ENCODE measurements at places on chromosomes 1 and 21.

DNA sequence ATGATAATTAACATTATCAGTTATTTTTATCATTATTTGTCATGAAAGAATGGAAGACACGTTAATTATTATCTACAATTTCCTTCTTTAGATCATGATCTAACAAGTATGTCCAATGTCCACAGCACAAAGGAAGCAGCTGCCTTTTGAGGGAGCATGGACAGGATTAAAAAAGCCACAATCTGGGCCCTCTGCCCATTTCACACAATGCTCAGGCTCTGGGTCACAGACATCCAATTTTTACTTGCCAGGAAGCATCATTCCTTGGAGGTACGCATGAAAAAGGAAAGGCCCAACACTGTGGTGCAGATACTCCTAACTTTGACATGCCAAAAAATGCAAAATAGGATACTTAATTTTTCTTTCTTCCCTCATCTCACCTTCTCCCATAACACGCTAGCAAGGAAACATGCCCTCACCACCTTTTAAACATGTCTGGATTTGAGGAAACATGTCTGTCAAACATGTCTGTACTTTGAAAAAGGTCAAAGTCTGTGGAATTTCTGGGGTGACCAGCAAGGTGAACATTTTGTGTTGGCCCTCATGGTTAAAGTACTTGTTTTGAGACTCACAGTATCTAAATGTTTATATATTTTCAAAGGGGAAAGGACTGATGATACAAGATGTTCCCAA lies 40.0 kb downstream of the GADD45A start:
- no peak for DNase-seq

- no peak for DNase-seq
Observed at GRCh38 chr1:213605732-213606131, 382.0 kb upstream of the PROX1 start.

DNA sequence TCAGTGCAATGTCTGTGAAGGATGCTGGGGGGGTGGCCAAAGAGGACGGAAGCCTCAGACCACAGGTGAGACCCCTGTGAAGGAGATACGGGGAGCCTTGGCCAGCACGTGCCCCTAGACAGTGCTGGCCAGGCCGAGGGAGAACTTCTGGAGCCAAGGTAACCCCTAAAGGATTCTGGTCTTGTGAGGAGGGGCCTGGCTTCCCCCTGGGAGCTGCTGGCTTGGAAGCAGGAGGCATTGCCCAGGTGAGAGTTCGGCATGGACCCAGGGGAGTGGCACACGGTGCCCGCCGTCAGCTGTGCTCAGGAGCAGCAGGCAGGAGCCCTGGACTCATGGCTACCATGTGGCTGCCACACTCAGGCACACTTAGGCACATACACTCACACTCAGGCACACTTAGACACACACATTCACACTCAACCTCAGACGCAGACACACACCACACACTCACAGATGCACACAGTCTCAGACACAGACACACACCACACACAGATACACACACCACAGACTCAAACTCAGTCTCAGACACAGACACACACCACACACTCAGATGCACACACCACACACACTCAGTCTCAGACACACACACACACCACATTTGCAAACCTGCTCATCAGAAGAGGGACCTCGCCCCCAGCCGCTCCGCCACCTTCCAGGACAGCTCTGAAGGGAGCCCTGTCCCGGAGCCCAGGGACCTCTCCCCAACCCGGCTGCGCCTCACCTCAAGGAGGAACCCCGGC lies 1.1 kb upstream of the COL6A2 start:
- DNase-seq: no peak

DNA sequence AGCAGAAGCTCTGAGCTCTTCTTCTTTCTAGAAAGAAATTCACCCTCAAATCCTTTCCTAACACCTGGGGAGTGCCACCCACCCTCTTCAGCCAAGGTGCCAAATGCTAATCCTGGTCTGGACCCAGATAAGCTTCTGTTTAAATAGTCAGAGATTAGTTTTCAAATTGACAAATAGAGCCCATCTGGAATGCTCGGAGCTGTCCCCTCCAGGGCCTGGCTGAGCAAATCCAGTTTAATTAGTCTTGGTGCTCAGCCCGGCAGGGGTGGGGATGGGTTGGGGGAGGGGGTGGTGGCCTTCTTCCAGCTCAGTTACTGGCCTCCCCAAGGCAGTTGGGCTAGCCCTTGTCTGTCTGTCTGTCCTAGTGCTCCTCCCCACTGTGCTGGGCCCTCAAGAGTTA lies 269.5 kb downstream of the GRIK3 start:
- no peak for DNase-seq

DNA sequence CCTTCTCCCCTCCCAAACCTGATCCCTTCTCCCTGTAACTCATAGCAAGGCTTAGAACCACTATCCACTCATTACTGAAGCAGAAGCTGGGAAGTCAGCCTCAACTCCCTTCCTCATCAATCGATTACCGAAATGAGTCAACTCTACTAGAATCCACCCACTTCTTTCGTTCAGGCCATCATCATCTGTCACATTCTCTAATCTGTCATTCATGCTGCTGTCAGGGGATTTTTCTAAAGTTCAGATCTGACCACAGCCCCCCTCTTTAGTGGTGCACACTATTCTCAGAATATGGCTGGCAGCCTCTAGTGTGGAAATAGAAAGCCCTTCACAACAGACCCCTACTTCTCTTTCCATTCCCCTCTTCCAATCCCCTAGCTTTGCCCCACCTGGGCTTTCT lies 5.1 kb downstream of the NT5C1A start:
- no peak for DNase-seq

- no peak for DNase-seq
Observed at GRCh38 chr1:171997936-171998335, 156.6 kb downstream of the DNM3 start.

GRCh38 chr1:200857804-200858203 lies 15.0 kb upstream of the GPR25 start:
- DNase-seq: no peak

GRCh38 chr1:150846473-150847146 lies 29.8 kb downstream of the ARNT start:
- no peak for DNase-seq

DNA sequence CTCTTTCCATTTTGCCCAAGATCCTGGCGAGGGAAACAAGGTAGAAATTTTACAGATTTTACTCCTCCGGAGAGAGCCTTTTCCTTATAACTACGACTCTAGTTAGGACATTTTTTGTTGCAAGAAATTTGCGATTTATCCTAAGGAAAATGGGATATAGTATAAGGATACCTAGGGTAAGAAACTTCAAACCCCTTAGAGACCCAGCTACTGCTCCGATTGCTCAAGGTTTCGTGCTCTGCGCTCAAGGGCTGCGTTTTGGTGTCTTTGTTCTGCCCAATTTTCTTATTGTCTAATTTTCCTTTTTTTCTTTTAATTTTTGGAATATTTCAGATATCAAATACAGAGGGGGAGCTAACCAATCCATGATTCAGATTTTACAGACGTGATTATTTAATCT lies 1.5 kb downstream of the TTC3 start:
- DNase-seq: no peak

DNA sequence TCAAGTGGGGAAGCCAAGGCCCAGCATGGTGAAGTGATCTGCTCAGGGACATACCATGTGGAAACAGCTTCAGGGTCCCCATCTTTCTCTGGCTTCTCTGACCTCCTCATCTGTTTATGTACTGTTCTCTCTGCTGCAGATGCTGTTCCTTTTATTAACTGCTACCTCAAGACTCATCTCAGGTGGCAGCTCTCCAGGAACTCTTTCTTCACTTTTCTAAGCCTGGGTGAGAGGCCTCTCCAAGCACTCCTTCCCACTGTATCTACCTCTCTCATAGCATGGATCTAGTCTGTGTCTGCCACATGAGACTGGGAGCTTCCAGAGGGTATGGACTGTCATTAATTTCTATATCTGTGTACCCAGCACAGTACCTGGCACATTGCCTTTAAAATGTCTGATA lies 73.4 kb upstream of the PPM1J start:
- DNase-seq: no peak

DNA sequence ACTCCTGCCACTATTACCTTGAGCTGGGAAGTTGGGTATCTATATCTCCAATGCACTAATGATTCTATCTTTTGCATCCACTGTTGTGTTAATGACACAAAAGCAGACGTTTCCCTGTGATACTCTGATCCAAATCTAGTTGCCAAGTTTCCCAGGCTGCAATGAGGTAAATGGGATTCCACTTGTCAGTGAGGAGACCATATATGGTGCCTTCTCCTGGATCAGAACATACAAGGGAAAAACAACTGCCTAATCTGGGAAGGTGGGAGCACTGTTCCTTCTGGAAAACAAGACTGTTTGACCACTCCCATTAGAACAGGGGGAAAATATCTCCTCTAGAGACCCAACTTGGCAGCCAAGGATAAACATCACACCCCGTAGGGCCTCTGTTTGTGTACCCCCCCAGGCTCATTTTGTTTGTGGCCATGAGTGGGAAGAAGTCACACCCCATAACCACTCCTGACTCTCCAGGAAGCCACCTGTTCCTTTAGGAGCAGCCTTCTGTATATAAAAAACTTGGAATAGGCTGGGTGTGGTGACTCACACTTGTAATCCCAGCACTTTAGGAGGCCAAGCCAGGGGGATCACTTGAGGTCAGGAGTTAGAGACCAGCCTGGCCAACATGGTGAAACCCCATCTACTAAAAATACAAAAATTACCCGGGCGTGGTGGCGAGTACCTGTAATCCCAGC lies 28.5 kb upstream of the SLC6A9 start:
- DNase-seq: no peak

Measured in T-helper 9 cell (primary cell).